D341Med (cell line): ENCODE measurements at places on chromosomes 5 and 9.

DNA sequence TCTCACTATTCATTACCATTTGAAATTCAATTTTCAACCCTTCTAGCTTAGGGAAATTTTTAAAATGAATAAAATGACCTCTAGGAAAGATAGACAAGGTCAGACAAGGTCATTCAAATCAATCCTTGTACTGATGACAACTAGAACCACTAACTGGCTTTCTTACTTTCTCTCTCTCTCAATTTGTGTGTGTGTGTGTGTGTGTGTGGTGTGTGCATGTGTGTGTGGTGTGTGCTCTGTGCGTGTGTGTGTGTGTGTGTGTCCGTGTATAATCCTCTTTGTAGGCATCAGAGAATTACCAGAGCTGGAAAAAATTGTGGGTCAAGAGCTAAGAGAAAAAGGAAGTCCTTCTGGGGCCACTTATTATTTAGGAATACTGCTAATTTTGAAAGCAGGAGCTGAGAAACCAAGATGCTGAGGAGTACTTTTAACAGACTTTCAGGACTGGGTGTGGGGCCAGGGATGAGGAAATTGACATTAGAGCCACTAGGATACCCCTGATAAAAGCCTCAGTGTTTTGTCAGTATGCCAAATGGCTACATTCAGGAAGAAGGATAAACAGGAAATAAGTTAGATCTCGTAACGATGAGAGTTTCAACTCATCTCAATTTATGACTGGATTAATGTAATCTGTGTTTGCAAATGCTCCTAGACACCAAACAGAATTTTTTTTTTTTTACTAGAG, 723.3 kb downstream of the CETN3 start:
- DNase-seq = no peak

DNA sequence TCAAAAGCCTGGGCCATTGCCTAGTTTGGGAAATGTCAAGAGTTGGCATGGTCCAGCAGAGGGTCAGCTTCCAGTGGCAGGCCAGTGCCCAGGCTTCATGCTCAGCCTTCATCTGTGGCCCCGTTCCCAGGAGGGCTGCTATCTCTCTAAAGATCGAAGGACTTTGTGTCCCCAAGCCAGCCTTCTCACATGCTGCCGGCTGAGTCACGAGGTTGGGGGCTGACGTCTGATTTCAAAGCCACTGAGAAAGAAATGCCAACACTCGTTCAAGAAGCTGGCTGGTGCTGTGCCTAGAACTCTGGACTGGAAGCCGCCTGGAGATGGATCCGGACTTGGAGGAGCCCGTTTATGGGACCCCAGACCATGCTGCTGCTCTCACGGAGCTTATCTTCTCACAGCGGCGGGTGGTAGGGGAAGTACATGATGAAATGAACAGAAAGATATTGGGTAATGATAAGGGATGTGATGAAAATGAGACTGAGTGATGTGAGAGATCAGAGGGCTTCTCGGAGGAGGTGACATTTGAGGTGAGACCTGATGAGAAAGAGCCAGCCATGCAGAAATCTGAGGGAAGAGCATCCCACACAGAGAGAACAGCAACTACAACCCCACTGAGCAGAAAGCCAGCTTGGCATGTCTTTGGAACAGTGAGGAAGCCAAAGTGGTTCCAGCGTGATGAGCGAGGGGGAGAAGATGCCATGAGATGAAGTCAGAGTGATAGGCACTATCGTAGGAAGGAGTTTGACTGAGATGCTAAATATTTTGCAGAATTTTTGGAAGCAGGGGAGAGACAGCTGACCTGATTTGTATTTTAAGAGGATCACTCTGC, 54.9 kb upstream of the BOD1 start:
- DNase-seq = no peak

DNA sequence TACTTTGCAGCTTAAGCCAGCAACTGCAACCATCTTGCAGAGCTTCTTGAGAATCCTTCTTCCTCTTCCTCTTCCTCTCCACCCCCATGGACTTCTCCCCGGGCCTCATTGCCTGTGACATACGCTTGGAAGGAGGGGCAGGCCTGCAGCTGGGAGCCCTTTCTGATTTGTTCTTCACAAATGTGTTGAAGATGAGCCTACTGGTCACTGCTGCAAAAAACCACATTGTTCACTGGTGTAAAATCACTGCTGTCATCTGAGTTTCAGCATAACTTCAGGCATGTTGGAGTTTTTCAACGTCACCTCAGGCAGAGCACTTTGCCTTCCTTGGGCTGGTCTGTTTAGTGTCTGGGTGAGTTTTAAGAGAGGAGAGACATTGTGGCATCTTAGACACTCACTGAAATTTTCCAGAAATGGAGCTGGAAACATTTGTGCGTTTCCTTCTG, 7.9 kb downstream of the TJP2 start:
- no peak for DNase-seq

DNA sequence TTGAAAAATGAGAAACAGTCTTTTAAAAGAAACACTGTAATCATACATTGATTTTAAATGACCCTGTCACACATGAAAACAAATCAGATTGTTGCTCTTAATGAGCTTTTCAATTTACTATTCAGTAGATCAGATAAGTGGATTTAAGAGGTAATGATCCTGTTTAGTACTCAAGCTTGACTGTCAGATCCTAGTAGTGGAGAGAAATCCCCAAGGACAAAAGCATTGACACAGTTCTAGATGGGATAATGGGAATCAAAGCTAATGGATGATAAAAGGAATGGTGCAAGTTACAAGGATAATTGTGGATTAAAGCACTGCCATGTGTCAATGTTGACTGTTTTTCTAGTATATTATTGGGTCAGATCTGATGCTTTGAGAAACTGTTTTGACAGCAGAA, 142.3 kb upstream of the TLX3 start:
- DNase-seq = peak; percentile 44

DNA sequence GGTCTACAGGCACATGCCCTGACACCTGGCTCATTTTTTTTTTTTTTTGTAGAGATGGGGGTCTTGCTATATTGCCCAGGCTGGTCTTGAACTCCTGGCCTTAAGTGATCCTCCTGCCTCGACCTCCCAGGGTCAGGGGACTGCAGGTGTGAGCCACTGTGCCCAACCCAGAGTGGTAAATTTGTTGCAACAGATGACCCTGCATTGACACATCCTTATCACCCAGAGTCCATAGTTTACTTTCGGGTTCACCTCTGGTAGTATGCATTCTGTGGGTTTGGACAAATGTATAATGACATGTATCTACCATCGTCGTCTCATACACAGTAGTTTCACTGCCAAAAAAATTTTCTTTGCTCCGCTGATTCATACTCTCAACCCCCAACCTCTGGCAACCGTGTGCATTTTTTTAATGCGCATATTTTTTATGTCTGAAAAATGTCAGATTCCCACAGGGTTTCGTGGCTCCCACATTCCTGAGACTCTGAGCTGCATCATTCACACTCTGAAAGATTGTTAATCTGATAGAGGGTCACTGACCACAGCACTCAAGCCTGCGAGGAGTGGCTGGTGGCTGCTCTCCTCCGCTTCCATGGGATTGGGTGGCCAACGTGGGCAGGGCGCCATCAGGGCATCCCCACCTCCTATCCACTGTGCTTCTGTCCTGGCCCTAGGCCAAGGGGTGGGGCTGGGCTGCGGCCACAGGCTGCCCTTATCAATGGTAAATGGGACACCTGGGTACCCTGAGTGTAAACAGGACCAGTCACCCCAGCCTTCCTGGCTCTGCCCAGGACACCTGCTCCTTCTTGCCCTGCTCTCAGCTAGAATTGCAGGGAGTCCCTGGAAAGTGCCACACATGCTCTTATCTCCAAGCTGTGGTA, 9.6 kb downstream of the NDST1 start:
- no peak for DNase-seq

GRCh38 chr5:82789095-82789494, 288.1 kb downstream of the TMEM167A start:
- no peak for DNase-seq

DNA sequence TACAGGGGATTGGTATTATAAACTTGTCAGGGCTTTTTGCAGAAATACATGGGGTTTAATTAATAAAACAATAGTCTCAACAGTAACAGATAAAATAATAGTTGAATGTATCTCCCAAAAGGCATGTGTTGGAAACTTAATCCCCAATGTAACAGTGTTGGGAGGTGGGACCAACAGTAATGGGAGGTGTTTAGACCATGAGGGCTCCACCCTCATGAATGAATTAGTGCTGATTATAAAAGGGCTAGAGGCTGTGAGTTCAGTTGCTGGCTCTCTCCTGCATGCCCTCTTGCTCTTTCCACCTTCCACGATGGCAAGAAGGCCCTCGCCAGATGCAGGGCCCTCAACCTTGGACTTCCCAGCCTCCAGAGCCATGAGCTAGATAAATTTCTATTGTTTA, 56.3 kb downstream of the STK10 start:
- DNase-seq = no peak

- no peak for DNase-seq
These were observed 4.1 kb downstream of the CDK7 start for GRCh38 chr5:69238760-69239251.

DNA sequence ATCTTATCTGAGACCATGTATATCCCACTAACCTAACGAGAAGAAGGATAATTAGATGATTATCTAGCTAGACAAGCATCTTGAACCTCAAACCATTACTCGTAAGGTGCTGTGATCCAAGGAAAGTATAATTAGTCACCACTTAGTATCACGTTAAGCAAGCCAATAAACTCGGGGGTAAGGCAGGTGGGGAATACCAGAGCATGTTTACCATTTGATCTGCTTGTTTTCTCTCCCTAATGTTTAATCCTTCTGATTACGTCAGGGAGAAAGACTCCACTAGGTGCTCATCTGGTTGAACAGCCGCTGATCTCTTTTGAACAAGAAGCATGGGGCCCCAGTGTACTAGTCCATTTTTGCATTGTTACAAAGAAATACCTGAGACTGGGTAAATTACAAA, 69.9 kb upstream of the SLC1A1 start:
- no peak for DNase-seq

DNA sequence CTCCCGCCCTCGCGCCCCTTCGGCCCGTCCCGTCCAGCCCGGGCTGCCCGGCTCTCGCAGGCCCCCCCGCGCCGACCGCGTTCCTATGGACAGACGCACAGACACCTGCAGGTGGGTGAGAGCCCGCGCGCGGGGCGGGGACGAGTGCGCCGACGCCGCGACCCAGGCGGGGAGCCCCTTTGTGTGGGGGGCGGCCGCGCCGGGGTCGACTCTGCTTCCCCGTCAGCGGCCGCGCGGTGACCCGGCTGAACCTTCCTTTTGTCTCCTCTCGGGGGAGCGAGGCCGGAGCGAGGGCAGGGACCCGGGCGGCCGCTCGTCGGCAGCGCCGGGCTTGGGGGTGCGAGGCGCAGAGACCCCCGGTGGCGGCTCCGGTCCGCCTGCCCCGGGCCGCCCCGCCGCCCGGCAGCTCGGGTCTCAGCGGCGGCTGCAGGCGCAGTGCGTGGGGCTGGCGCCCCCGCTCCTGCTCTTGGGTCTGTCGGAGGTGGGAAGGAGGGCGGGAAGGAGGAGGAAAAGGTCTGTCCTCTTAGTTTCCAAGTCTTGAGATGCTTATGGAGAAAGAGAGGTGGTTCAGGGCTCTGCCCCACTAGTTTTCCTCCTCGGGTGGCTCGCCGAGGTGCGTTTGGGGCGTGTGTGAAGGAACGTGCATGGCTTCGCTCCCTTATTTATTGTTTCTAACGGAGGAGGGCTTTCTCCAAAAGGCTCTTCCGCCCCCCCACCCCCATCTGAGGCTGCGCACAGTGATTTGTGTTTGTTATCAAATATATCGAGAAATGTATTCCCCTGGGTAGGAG, 576 bp downstream of the KIAA1958 start:
- peak; percentile 75 for DNase-seq

DNA sequence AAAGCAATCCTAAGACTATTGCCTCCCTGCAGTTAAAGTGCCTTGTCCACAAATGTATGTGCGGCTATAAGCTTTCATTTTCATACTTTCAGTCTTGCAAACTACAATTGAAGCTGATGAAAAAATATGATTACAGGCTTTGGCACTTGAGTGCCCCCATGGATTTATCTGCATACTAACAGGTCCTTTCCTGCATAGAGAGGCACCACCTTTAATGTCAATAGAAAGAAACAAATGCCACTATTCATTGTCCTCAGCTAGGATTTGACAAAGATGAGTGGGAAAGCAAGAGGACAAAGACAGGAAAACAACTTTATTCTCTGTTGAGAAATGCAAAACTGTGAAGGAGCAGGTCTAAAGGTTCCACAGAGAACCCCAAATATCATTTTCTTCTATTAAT, 125.7 kb upstream of the PTGER4 start:
- no peak for DNase-seq

GRCh38 chr5:113902917-113903660, 389.6 kb downstream of the YTHDC2 start:
- no peak for DNase-seq

- no peak for DNase-seq
These were observed 131.6 kb downstream of the GABRB2 start for GRCh38 chr5:161414896-161415295.

DNA sequence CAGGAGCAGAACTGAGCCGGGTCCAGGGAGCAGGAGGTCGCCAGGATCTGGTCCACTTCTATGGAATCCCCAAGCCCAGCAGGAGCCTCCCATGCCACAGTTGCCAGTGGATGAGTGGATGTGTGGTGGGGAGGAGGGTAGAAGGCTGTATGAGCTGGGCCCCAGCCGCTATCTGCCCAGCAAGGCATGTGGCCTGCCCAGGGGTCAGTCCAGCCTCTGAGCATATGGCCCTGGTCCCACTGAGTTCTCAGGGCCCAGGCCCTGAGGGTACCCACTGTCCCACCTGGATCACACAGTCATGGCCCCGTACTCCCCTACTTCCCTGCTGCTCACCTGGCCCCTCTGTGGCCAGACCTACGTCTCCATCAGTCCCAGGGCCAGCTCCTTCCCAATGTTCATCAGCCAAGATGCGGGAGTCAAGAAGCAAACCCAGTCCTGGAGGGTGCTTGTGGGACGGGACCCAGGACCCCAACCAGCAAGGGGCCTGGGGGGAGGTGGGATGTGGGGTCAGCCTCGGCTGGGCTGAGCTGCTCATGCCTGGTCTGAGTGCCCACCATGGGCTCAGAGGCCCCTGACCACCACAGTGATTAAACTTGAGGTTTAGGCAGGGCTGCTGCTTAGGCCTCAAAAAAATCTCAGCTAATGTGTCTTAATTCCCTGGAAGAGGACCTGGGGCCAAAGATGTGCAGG, 152.7 kb downstream of the COL23A1 start:
- DNase-seq = no peak

DNA sequence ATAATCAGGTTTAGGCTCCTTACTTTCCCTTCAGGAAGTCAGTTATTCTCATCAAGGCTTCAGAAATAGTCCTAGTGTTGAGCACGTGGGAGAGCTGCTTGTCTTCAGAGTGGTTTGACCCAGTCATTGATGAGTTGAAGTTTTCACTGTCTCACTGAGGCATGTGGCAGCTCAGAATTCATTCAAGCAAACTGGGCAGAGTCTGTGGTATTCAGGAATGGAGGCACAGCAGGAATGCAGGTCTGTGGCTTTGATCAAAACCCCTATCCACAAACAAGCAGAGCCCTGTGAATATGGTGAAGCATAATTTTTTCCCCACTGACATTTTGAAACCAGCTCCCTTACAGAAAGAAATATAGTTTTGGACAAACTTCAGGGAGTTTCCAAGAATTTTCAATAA, 207.3 kb downstream of the CD180 start:
- no peak for DNase-seq
